Tibial nerve (tissue), 4 donors: ENCODE measurements at places on chromosomes 11 and 22.

GRCh38 chr11:43311791-43312607, at the start of gene API5:
TSS of gene API5 (plus strand) at chr11:43311996. CDS start at chr11:43312128, 132 bp downstream.
- H3K4me1 ChIP-seq = peaks cover 18% of the 10 kb centered on the region
- H3K4me3 ChIP-seq = peak within 1 kb of the TSS; percentile 74
- peak within 1 kb of the TSS; percentile 68 for H3K27ac ChIP-seq
- no peaks in the 10 kb centered on the region for H3K27me3 ChIP-seq

GRCh38 chr11:19651653-19652052, 61.0 kb upstream of the NAV2 start:
- H3K4me1 ChIP-seq = peaks cover 17% of the 10 kb centered on the region
- no peaks in the 10 kb centered on the region for H3K36me3 ChIP-seq
- no peak overlapping the region for H3K4me3 ChIP-seq
- DNase-seq = no peak
- H3K27ac ChIP-seq = no peak overlapping the region

- no peaks in the 10 kb centered on the region for H3K27me3 ChIP-seq
- no peak overlapping the region for H3K4me3 ChIP-seq
- H3K27ac ChIP-seq = no peak overlapping the region
- H3K36me3 ChIP-seq = peaks cover 41% of the 10 kb centered on the region
These were observed 15.3 kb downstream of the C11orf54 start for GRCh38 chr11:93756748-93757147.

GRCh38 chr11:131739243-131739882, 368.9 kb downstream of the NTM start:
- no peak for DNase-seq
- H3K36me3 ChIP-seq = no peaks in the 10 kb centered on the region
- no peaks in the 10 kb centered on the region for H3K27me3 ChIP-seq
- H3K4me3 ChIP-seq = no peak overlapping the region
- H3K27ac ChIP-seq = no peak overlapping the region

DNA sequence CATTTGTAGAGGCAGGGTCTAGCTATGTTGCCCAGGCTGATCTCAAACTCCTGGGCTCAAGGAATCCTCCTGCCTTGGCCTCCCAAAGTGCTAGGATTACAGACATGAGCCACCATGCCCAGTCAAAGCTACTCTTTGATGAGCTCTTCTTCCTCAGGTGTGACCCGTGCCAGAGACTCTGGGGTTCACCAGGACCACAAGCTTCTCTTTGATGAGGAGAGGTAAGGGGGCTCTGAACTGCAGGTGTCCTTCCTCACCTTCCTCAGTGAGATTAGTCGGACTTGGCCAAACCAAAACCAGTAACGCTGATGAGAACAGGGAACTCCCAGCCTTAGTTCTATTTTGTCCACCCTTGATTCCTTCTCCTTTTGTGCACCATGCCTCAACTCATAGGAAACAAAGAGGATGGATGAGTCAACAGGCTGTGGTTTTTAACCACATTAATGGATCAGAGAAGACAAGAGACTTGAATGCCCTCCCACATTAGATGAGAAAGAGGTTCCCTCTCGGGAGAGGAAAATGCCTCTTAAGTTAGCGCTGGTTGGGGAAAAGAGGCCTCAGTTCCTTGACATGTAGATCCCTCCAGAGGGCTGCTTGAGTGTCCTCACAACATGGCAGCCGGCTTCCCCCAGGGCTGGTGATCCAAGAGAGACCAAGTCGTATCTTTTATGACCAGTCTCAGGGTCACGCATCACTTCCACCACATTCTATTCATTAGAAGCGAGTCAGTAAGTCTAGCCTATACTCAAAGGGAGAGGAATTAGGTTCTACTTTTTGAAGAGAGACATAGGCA, 25.7 kb upstream of the CTR9 start:
- no peaks in the 10 kb centered on the region for H3K27me3 ChIP-seq
- H3K36me3 ChIP-seq = no peaks in the 10 kb centered on the region
- no peaks in the 10 kb centered on the region for H3K4me1 ChIP-seq
- no peak overlapping the region for H3K4me3 ChIP-seq
- no peak for DNase-seq

GRCh38 chr11:122711831-122712381, 56.4 kb downstream of the UBASH3B start:
- no peaks in the 10 kb centered on the region for H3K4me1 ChIP-seq
- H3K36me3 ChIP-seq = no peaks in the 10 kb centered on the region
- H3K27me3 ChIP-seq = no peaks in the 10 kb centered on the region
- DNase-seq = no peak
- no peak overlapping the region for H3K4me3 ChIP-seq

- H3K36me3 ChIP-seq = no peaks in the 10 kb centered on the region
- H3K4me3 ChIP-seq = no peak overlapping the region
- DNase-seq = no peak
- peaks cover 66% of the 10 kb centered on the region for H3K4me1 ChIP-seq
- peak overlapping the region; percentile 28 for H3K27ac ChIP-seq
- no peaks in the 10 kb centered on the region for H3K27me3 ChIP-seq
These were observed 10.1 kb downstream of the CBX6 start for GRCh38 chr22:38861927-38862326.

GRCh38 chr11:59678118-59678812, 9.4 kb upstream of the PATL1 start:
- H3K36me3 ChIP-seq = no peaks in the 10 kb centered on the region
- no peaks in the 10 kb centered on the region for H3K4me1 ChIP-seq
- no peaks in the 10 kb centered on the region for H3K27me3 ChIP-seq
- no peak overlapping the region for H3K27ac ChIP-seq
- H3K4me3 ChIP-seq = no peak overlapping the region

GRCh38 chr11:110297726-110298300, 1.4 kb upstream of the RDX start:
- no peak overlapping the region for H3K4me3 ChIP-seq
- no peak for DNase-seq
- H3K4me1 ChIP-seq = peaks cover 37% of the 10 kb centered on the region
- H3K36me3 ChIP-seq = no peaks in the 10 kb centered on the region

GRCh38 chr11:130721736-130722135, 194.5 kb downstream of the SNX19 start:
- H3K4me3 ChIP-seq = no peak overlapping the region
- H3K36me3 ChIP-seq = no peaks in the 10 kb centered on the region
- H3K27ac ChIP-seq = no peak overlapping the region
- peaks cover 11% of the 10 kb centered on the region for H3K4me1 ChIP-seq
- DNase-seq = no peak

- no peak overlapping the region for H3K27ac ChIP-seq
- H3K36me3 ChIP-seq = no peaks in the 10 kb centered on the region
These were observed 9.5 kb downstream of the APOL6 start for GRCh38 chr22:35657571-35658312.

DNA sequence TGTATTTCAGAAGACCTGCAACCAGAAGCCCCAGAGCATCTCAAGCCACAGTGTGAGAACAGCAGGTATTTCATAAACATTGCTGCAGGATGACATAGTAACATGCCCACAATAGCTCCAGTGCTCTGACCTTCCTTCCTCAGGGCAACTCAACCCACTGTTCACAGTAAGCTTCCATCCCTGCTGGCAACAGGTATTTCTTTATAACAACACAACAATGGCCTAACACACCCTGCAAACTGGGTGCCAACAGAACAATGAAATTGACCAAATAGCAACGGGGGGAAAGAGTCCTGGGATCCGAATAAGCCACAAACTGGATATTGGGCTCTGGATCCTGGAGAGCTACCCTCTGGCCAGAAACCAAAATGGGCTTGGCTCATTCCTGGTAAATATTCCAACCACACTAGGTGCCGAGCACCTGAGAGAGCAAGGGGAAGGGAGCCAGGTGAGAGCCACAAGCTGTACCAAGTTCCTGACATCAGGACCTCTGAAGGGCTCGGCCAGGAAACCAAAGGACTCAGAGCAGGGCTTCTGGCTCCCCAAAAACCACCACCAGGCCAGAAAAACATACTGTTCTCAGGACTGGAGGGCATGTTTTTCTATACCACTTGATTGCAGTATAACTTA, 99.5 kb downstream of the MICAL3 start:
- H3K36me3 ChIP-seq = no peaks in the 10 kb centered on the region
- no peak overlapping the region for H3K4me3 ChIP-seq
- no peak overlapping the region for H3K27ac ChIP-seq

DNA sequence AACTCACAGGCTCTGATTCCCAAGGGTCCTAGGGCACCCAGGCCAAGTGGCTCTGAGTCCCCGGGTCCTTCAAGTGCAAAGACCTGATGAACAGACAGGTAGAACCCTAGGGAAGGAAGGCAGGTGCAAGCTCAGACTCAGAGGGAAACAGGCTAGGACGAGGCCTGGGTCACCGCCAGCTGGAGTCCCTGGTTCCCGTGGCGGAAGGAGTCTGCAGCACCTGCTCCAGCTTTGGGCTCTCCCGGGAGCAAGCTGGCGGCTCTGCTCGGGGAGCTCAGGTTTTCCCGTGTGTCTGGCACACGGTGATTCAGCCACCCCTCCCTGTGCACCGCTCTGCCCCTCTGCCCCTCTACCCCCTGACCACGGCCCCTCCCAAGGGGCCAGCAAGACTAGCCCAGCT, 59.8 kb downstream of the WNT7B start:
- H3K4me1 ChIP-seq = no peaks in the 10 kb centered on the region
- no peak overlapping the region for H3K4me3 ChIP-seq
- DNase-seq = no peak
- no peaks in the 10 kb centered on the region for H3K27me3 ChIP-seq
- H3K36me3 ChIP-seq = no peaks in the 10 kb centered on the region

DNA sequence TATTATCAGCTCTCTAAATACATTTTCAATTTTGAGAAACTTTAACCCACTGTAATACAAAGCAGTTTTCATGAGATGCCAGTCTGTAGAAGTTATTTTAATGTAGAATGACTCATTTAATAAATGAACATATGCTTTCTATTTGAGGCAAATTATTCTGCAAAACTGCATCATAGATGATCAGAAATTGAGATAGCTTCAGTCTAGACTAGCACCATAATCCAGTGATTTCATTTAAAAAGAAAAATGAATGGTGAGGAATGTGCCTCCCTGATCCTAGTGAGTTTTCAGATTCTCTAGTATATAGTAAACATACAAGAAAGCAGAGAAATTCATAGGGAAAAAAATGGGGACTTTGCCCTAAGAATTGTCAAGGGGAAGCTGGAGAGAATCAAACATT, 66.1 kb downstream of the OR5AK2 start:
- H3K27ac ChIP-seq = no peak overlapping the region
- H3K4me3 ChIP-seq = no peak overlapping the region
- no peaks in the 10 kb centered on the region for H3K4me1 ChIP-seq
- no peak for DNase-seq
- H3K27me3 ChIP-seq = no peaks in the 10 kb centered on the region

DNA sequence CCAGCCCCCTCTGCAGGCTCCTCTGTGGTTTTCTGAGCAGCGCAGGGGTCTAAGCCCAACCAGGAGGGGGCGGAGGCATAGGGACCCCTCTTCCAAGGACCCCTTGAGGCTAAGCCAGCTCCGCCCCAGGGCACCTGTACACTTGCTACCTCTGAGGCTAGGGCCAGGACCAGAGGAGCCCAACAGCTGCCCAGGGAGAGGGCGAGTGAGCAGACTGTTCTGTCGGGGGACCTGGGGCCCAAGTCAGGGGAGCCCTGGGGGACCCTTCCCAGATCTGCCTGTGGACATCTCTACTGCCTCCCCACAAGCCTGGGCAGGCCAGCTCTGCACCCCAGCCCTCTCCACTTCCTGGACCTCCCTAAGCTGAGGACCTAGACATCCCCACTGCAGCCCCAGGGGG, 1.8 kb downstream of the B4GALNT4 start:
- DNase-seq = no peak
- no peak overlapping the region for H3K27ac ChIP-seq
- no peaks in the 10 kb centered on the region for H3K36me3 ChIP-seq

GRCh38 chr11:45885921-45886721, 670 bp downstream of the MAPK8IP1 start:
- DNase-seq = no peak
- H3K4me3 ChIP-seq = peak overlapping the region; percentile 68
- no peaks in the 10 kb centered on the region for H3K36me3 ChIP-seq
- peak overlapping the region; percentile 90 for H3K27ac ChIP-seq
- no peaks in the 10 kb centered on the region for H3K4me1 ChIP-seq

DNA sequence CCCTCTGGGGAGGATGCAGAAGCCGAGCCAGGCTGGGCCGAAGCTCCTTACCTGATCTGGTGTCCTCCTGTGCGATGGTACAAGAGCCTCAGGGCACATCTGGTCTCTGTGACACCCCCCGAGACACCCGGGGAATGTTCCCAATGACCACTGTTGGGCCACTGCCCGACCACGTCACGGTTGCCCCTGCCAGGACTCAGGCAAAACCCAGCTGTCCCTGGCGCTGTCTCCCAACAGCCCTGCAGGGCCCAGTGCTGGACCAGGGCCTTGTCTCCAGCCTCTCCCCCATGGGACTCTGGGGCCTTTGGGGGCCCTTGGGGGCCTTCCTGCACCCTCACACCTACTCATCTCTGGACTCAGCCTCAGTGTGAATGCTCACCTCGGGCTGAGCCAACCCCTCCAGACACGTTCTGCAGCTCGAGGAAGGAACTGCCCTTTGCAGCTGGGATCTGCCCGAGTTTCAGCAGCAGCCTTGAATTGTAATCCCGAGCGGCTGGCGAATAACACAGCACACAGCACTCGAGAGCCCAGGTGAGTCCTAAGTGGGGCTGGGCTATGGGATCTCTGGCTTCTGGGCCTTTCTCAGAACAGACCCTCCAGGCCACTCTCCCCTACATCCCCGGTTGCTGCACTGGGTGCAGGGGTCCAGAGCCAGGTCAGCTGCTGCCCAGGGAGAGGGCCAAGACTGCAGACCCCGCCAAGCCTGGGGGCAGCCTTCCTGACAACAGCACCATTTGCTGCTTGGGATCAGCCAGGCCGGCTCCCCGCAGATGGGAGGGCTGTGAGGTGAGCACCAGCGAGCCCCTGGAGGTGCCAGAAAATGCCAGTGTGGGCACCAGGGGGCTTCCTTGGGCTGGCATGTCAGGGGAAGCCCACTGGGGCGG, 39.8 kb downstream of the RTN4R start:
- no peak for DNase-seq
- H3K27ac ChIP-seq = no peak overlapping the region
- H3K36me3 ChIP-seq = no peaks in the 10 kb centered on the region
- H3K4me3 ChIP-seq = no peak overlapping the region

DNA sequence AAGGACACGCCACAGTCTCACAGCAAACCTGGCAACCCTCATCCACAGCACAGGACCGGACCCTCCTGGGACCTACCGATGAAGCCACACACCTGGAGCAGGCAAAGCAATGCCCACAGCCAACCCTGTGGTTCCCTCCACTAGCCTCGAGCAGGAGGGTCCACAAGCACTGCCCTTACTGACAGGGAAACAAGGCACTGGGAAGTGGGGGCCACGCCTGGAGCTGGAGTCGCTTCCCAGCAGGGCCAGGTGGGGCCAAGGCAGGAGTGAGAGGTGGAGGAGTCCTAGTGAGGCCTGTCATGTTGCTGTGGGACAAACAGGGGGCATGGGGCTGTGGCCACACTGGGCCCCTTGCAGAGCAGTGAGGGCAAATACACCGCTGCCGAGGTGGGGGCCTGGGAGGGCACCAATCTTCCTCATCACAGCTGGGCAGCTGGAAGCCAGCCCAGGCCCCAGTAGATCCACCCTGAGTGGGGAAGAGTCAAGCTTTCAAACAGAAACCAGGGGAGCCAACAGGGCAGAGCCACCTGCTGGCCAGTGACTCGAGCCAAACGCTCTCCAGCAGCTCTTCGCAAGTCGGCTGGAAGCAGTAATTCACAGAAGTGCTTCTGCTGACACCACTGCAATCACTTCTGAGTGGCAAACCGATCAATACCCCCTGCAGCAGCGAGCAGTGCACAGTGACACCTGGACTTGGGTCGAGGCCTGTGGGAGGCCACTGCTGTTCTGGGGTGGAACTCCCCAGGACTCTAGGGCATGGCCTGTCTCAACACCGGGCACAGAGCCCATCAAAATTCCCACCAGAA, 13.7 kb downstream of the SULT4A1 start:
- H3K36me3 ChIP-seq = no peaks in the 10 kb centered on the region
- no peak overlapping the region for H3K27ac ChIP-seq
- H3K4me1 ChIP-seq = no peaks in the 10 kb centered on the region

- DNase-seq = no peak
- H3K27ac ChIP-seq = no peak overlapping the region
- no peak overlapping the region for H3K4me3 ChIP-seq
- H3K4me1 ChIP-seq = no peaks in the 10 kb centered on the region
- H3K36me3 ChIP-seq = peaks cover 67% of the 10 kb centered on the region
These were observed 35.9 kb downstream of the KIAA0930 start for GRCh38 chr22:45204819-45205218.
